ENCODE measurements at places on chromosomes 3 and 15. TPM values are rescaled to one million over a fixed set of nuclear protein-coding genes. Genes with fewer than 3 reads are reported as not detected.

GRCh38 chr3:195546130-195546560, 3.0 kb upstream of the PPP1R2 start:
- H3K27ac ChIP-seq: peak overlapping the region; percentile 75
- H3K4me1 ChIP-seq: peaks cover 80% of the 10 kb centered on the region
- no peaks in the 10 kb centered on the region for H3K27me3 ChIP-seq
- no peaks in the 10 kb centered on the region for H3K36me3 ChIP-seq

- no peaks in the 10 kb centered on the region for H3K27me3 ChIP-seq
- DNase-seq: peak; percentile 8
- no peaks in the 10 kb centered on the region for H3K36me3 ChIP-seq
- no peak overlapping the region for H3K27ac ChIP-seq
- no peaks in the 10 kb centered on the region for H3K4me1 ChIP-seq
- no peak overlapping the region for H3K4me3 ChIP-seq
Observed at GRCh38 chr3:146589899-146590508, 15.1 kb downstream of the PLSCR5 start.

DNA sequence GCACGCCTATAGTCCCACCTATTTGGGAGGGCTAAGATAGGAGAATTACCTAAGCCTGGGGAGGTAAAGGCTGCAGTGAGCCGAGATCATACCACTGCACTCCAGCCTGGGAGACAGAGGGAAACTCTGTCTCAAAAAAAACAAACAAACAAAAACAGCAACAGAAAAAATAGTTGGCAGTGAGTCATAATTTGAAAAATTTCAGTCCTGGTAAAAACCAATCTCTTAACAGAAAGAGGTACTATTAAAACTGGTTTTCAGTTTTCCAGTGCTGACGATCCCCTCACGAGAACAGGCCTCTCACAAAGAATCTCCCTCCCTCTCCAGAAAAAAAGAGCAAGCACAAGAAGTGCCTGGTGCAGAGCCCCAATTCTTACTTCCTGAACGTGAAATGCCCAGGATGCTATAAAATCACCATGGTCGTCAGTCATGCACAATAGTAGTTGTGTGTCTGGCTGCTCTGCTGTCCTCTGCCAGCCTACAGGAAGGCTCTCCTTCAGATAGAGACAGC, 22.8 kb upstream of the MAP4 start:
- DNase-seq: no peak
- no peak overlapping the region for H3K4me3 ChIP-seq
- H3K27me3 ChIP-seq: no peaks in the 10 kb centered on the region
- no peaks in the 10 kb centered on the region for H3K36me3 ChIP-seq
- no peak overlapping the region for H3K27ac ChIP-seq
- H3K4me1 ChIP-seq: no peaks in the 10 kb centered on the region

DNA sequence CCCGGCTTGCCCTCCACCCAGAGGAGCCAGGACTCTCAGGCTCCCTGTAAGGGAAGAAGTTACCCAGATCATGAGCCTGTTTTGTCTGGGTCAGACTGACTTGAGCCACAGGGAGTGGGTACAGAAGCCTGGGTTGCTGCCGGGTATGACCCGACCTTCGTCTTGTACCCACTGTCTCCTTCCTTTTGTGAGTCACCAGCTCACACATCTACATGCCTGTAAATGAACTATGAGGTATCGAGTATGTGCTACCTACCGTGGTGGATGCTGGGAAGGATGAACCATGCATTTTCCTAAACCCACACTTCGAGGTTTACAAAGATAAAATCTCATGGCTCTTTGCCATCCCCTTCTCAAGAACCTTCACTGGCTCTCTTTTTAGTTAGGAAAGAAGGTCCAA, 56.9 kb downstream of the CACNA1D start:
- no peaks in the 10 kb centered on the region for H3K4me1 ChIP-seq
- peaks cover 6% of the 10 kb centered on the region for H3K27me3 ChIP-seq
- H3K4me3 ChIP-seq: no peak overlapping the region
- no peak for DNase-seq
- no peak overlapping the region for H3K27ac ChIP-seq

DNA sequence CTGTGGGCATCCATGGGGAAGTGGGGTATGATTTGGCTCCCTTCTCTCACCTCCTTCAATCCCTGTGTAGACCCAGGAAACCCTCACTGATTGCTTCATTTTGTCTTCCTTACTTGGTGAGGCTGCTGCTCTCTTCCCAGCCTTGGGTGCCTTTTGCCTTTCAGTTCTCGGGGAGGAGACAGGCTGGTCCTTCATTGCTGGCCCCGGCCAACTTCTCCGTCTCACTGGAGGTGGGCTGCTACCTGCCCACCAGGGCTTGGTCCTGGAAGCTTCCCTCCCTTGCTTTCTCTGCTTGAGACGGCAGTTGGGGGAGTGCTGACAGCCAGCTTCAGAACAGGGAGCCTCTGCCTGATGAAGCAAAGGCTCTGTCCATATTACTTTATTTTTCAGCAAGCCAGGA, 4.7 kb downstream of the FOXL2 start:
- no peak for DNase-seq
- H3K4me1 ChIP-seq: peaks cover 56% of the 10 kb centered on the region
- H3K36me3 ChIP-seq: no peaks in the 10 kb centered on the region
- H3K4me3 ChIP-seq: no peak overlapping the region
- no peak overlapping the region for H3K27ac ChIP-seq

DNA sequence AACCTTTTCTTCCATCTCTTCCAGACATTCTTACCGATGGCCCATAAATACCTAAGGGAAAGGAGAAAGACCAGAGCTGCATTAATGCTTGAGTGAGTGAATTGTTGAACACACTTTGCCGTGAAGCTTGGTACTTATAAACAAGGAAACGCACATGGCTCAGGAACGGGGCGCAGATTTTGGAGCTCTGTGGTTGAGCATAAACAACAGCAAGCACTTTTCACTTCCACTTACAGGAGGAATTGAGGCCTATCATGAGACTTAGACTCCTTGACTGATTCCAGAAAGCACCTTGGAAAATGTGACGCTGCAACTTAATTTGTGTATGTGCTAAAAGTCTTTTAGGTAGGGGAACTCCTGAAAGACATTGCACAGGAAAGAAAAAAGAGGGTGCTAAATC, 197.5 kb upstream of the FEZF2 start:
- H3K4me1 ChIP-seq: no peaks in the 10 kb centered on the region
- H3K4me3 ChIP-seq: no peak overlapping the region
- H3K27ac ChIP-seq: no peak overlapping the region
- no peaks in the 10 kb centered on the region for H3K36me3 ChIP-seq

DNA sequence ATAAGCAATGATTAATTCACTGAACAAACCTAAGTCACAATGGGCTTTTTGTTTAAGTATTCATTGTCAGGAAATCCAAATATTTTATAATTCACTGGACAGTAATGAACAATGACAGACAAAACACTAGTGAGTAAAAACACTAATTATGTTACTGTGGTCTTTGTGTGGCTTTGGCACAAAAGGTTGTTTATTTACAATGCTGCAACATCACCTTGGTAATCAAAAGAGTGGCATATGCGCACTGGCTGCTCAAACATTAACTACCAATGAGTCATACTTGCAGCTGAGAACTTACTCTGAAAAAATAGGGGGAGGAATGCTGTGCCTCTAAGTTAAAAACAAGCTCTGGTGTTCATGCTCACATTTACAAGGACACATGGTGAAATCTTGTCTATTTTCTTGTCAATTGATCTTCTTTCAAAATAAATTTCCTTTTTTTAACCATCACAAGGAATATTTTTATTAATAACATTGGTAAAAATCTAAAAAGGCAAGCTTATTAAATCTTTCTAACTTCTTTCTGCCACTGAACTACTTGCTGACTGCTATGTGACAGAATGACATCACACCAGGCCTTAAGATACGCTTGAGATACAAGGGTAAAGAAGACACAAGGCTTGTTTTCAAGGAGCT, 85.2 kb upstream of the PPIB start:
- no peak for DNase-seq
- H3K4me3 ChIP-seq: no peak overlapping the region
- H3K36me3 ChIP-seq: no peaks in the 10 kb centered on the region
- H3K27ac ChIP-seq: peak overlapping the region; percentile 69
- H3K27me3 ChIP-seq: no peaks in the 10 kb centered on the region

DNA sequence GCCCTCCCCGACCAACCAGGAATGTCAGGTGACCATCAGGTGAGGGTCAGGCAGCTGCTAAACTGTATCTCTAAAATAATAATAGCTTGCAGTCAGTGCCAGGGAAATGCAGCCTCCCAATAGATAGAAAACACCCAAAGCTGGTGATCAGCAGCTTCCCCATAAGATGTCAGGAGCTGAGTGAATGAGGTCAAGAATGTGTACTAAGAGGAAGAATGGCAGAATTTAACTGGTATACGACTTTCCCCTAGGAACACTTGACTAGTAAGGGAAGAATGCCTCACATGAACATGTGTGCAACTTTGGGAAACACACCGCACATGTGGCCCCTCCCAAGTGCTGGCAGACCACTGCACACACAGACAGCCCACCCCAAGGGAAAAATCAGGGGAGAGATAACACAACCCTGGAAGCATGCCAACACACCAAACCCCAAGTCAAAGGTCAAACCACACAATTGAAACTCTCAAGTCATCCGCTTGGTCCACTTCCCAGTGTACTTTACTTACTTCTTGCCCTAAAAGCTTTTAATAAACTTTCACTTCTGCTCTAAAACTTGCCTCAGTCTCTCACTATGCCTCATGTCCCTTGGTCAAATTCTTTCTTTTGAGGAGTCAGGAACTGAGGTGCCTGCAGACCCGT, 806.5 kb downstream of the OTOL1 start:
- H3K4me3 ChIP-seq: no peak overlapping the region
- no peak for DNase-seq
- no peaks in the 10 kb centered on the region for H3K4me1 ChIP-seq
- no peak overlapping the region for H3K27ac ChIP-seq
- H3K27me3 ChIP-seq: no peaks in the 10 kb centered on the region
- H3K36me3 ChIP-seq: no peaks in the 10 kb centered on the region

- no peaks in the 10 kb centered on the region for H3K27me3 ChIP-seq
- H3K36me3 ChIP-seq: no peaks in the 10 kb centered on the region
- H3K4me1 ChIP-seq: no peaks in the 10 kb centered on the region
- H3K4me3 ChIP-seq: no peak overlapping the region
- no peak for DNase-seq
Observed at GRCh38 chr3:176075046-176075445, 1122.2 kb downstream of the TBL1XR1 start.

- no peaks in the 10 kb centered on the region for H3K4me1 ChIP-seq
- no peaks in the 10 kb centered on the region for H3K36me3 ChIP-seq
- no peak overlapping the region for H3K27ac ChIP-seq
- H3K27me3 ChIP-seq: no peaks in the 10 kb centered on the region
- H3K4me3 ChIP-seq: no peak overlapping the region
- DNase-seq: no peak
Observed at GRCh38 chr3:106578911-106579310, 710.1 kb upstream of the CBLB start.

GRCh38 chr3:24110051-24110450, 165.0 kb downstream of the NR1D2 start:
- H3K4me3 ChIP-seq: no peak overlapping the region
- no peak for DNase-seq
- no peaks in the 10 kb centered on the region for H3K4me1 ChIP-seq

- no peaks in the 10 kb centered on the region for H3K36me3 ChIP-seq
- DNase-seq: no peak
- H3K27ac ChIP-seq: no peak overlapping the region
- no peaks in the 10 kb centered on the region for H3K4me1 ChIP-seq
- H3K27me3 ChIP-seq: no peaks in the 10 kb centered on the region
- H3K4me3 ChIP-seq: no peak overlapping the region
Observed at GRCh38 chr3:84943379-84943778, 15.4 kb upstream of the CADM2 start.

DNA sequence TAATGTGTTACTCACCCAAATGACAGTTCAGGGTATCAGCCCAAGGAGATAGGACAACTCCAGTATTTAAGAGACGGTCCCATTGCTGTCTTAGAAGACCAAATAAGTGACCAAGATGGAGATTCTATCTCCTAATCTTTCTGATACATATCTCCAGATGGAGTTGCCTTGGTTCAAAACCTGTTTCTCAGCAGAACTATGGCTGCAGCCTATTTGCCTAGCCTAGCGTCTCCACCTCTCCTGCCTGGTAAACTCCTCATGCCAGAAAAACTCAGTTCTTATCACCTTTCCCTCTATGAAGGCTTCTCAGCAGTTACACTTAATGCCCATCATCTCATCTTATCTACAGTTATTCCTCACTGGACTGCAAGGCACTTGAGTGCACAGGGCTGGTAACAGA, 1.2 kb upstream of the CSPG5 start:
- H3K4me1 ChIP-seq: peaks cover 14% of the 10 kb centered on the region
- no peaks in the 10 kb centered on the region for H3K36me3 ChIP-seq
- peaks cover 12% of the 10 kb centered on the region for H3K27me3 ChIP-seq
- H3K27ac ChIP-seq: no peak overlapping the region

DNA sequence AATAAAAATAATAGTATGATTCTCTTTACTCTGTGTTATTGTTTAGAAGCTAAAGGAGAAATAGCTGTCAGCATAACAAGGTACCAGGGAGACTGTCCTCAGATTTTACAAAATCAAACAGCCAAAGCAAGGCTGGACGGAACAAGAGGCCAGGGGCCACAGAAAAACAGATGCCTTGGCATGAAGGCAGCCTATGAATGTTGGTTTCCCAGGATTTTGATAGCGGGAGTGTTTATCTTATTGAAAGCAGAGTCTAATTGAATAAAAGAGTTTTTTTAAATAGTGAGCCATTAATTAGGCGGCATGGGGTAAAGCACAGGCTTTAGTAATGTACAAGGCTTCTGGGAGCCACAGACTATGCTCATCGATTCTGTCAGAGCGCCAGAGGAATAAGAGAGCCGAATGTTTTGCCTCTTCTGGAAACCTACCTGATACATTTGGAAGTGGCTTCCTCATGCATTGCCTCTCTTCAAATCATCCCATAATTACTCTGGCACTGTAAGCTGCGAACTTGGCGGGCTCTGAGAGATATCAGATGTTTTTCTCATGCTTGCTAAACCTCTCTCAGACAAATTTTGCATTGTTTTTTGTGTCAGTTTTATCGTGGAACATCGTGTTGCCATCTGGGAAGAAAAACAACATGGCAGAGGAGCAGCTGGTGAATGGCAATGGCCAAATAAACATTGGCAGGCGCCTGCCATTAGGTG, 30.4 kb upstream of the TMCO5A start:
- no peak overlapping the region for H3K4me3 ChIP-seq
- H3K27me3 ChIP-seq: no peaks in the 10 kb centered on the region
- H3K36me3 ChIP-seq: no peaks in the 10 kb centered on the region
- no peak for DNase-seq
- H3K4me1 ChIP-seq: no peaks in the 10 kb centered on the region

DNA sequence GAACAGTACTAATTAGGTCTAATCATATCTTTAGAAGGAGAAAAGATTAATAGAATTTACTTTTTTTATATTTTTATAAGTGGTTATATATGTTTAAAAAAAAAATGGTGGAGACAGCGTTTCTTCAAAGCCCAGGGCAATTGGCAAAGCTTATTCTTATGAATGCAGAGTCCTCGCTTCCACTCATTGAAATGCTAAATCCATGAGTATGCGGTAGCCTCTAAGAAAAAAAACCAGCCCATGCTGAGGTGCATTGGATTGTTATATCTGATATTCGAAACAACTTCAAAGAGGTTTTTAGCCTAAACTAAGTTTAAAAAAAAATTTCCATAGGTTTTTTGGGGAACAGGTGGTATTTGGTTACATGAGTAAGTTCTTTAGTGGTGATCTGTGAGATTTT, 142.8 kb downstream of the GOLIM4 start:
- no peak overlapping the region for H3K4me3 ChIP-seq
- no peaks in the 10 kb centered on the region for H3K36me3 ChIP-seq
- no peak overlapping the region for H3K27ac ChIP-seq

The SAMD7 gene
- not detected for polyA plus RNA-seq

The CLDN18 gene
- polyA plus RNA-seq: not detected

The PRSS50 gene
- polyA plus RNA-seq: not detected

The ZNF662 gene
- 0.78 TPM for polyA plus RNA-seq

The PIGZ gene
- 0.37 TPM for polyA plus RNA-seq

The DLEC1 gene
- polyA plus RNA-seq: 0.65 TPM

The SPTBN5 gene
- polyA plus RNA-seq: not detected

The GPR27 gene
- 0.81 TPM for polyA plus RNA-seq

The ERC2 gene
- polyA plus RNA-seq: not detected

The SIDT1 gene
- polyA plus RNA-seq: 17.3 TPM

The CEMIP gene
- not detected for polyA plus RNA-seq
